IMR-90 (cell line): ENCODE measurements at places on chromosomes 11 and 22.

DNA sequence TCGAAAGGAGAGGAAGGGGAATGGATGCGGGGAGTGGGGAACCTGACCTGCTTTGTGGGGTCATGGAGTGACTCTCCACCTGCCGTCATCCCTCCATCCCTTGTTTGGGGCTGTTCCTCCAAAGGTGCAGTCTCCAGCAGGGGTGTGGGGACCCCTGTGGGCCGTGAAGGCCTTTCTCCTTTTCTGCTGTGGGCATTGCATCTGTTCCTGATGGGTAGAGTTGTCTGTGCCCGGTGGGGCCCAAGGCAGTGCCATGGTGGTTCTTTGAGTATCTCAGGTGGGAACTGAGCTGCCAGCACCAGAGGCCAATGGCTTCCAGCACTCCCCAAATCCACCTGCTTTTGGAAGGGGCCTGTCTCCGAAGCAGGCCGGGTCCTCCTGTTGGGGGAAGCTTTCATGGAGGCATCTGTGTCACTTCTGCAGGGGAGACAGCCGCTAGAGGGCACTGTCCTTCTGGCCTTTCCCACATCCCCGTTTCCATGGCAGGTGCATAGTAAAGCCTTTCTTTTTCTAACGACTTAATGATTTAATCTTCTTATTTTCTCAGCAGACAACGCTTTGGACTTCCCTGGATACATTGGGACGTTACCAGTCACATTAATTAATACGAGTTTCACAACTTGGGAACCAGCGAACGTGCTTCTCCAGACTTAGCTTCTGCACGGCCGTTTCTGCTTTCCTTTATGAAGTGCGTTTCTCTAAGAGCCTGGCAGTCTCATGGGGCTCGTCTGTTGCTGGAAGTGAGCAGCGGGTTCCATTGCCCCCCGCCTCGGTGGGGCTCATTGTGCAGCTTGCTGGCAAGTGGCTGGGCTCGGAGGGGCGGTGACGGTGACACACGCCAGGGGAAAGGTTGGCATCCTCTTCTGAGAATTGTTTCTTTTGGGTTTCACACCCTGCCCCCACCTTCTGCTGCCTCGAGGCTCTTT lies 57.1 kb downstream of the PARVB start:
- DNase-seq, result peak; percentile 68

DNA sequence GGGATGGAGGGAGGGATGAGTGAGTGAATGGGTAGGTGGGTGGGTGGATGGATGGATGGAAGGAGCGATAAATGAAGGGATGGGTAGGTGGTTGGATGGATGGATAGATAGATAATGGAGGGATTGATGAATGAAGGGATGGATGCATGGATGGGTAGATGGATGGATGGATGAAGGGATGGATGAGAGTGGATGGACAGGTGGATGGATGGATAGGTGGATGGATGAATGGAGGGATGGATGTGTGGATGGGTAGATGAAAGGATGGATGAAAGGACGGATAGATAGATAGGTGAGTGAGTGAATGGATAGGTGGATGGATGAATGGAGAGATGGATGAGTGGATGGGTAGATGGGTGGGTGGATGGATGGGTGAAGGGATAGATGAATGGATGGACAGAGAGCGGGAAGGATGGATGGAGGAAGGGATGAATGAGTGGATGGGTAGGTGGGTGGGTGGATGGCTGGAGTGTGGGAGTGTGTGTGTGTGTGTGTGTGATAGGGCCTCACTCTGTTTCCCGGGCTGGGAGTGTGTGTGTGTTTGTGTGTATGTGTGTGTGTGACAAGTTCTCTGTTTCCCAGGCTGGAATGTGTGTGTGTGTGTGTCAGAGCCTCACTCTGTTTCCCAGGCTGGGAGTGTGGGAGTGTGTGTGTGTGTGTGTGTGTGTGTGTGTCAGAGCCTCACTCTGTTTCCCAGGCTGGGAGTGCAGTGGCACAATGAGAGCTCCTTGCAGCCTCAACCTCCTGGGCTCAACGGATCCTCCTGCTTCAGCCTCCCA lies 2.1 kb upstream of the PRR33 start:
- DNase-seq, result peak; percentile 12

GRCh38 chr11:8989453-8989852 lies 14.3 kb downstream of the NRIP3 start:
- peak; percentile 57 for DNase-seq

- DNase-seq, result no peak
These were observed 262.9 kb downstream of the MN1 start for GRCh38 chr22:27538666-27539065.

GRCh38 chr22:29408940-29409339 lies 20.6 kb upstream of the AP1B1 start:
- no peak for DNase-seq

- peak; percentile 48 for DNase-seq
These were observed 129.0 kb downstream of the MICAL2 start for GRCh38 chr11:12239396-12239795.

DNA sequence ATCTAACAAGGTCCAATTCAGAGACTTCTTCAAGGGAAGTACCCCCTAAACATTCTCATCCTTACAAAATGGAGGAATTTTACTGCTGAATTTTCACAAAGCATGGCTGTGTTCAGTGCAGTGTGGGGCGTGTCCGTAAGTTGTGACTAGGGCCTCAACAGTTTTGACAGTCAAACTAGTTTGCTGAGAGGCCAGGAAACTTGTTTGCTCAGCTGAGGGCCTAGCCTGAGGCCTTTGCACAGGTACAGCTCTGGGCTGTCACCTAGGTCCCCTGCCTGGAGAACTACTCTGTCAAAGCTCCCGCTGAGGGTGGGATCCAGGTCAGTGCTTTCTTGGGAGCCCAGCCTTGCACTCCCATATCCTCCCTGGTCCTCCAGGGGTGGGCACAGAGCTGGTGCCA lies 27.9 kb downstream of the TCP11L1 start:
- no peak for DNase-seq

- no peak for DNase-seq
These were observed 85.7 kb downstream of the CSNK2A3 start for GRCh38 chr11:11267312-11267711.

GRCh38 chr11:763073-763463 lies 14.2 kb downstream of the GATD1 start:
- no peak for DNase-seq

GRCh38 chr11:2759228-2760195 lies 59.7 kb upstream of the KCNQ1OT1 start:
- no peak for DNase-seq

GRCh38 chr11:83054904-83055380 lies 16.8 kb downstream of the RAB30 start:
- DNase-seq, result no peak

- DNase-seq, result no peak
These were observed 104.3 kb downstream of the TRAF6 start for GRCh38 chr11:36405585-36406367.

DNA sequence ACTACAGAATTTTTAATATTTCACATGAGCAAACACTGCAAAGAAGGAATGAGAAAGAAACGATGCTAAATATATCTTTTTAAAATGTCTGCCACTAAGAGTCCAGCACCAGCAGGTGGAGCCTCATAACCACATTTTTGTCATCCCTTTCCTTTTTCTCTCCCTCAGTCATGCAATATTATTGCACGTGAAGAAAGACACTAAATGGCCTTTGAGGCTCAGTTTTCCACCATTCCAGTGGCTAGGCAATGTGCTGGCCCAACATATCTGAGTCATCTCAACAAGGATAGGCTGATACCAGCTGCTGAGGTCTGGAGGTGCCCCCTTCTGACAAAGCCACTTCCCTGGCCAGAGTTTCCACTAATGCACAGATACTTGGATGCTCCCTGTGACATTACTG lies 1.8 kb downstream of the ALKBH8 start:
- peak; percentile 66 for DNase-seq

DNA sequence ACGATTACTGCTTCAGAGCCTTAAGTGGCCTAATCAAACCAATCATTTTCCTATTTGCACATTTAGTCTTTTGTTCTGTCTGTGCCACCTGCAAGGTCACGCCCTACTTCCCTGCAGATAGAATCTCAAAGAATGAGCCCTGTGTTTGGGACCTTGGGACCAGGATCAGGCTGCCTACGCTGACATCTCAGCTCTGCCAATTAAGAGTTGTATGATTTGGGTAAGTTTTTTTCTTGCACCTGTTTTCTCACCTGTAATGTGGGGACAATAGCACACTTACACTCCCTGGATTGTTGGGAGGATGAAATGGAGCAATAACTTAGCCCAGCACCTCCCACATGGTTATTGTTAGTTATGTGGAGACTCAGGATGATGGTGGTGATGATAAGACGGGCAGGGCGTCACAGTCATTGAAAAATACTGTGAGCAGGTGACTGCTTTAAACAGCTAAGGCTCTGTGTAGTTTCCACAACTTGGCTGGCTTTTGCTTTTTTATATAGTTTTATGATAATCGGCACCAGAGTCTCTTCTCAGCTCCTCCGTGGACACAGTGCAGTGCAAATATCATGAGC lies 155.0 kb downstream of the ADAMTS15 start:
- no peak for DNase-seq

DNA sequence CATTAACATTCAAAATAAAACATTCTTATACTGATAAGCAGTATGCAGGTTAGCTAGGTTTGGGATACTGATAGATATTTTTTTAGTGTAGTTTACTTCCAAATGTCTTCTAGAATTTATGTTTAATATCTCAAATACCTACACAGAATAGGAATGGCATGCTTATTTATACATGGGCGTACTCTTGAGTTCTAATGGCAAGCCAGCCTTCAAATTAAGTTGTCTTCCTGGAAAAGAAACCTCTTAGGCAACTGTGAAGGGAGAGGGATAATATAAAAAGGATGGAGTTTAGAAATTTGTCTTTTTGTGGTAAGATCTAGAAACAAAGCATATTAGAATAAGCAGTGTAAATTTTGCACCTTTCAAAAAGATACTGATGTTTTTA lies 65.4 kb downstream of the MTMR3 start:
- DNase-seq, result peak; percentile 6

DNA sequence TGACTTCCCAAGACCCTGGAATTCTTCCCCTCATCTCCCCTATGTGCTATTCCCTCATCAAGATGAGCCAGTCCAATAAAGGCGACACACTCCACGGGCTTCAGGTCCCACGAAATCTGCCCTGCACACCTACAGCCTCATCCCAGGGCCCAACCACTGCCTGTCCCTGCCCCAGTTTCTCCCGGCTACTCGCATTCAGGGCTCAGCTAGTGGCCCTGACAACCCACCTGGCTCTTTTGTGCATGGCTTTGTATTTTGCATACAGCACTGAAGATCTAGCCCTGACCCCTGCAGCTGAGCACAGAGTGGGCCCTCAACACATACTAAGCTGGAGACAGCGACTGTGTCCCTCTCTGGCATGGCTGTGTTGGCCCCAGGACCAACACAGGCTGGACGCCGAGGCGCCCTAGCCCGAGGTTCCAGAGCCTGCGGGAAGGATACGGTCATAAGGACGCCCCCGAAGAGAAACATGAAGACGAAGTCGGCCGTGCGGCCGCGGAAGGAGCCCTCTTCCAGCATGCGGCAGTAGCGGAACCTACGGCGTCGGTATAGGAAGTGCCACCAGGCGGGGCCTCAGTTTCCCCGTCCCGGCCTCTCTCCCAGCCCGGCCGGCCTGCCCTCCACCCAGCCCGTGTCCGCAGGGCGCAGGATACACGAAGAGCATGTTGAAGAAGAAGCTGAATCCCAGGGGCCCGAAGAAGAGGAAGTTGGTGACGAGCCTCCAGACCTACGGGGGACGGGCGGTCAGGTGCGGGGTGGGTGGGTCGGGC lies 710 bp downstream of the DERL3 start:
- DNase-seq, result no peak

- no peak for DNase-seq
These were observed 1.7 kb downstream of the UVRAG start for GRCh38 chr11:75816561-75817239.

DNA sequence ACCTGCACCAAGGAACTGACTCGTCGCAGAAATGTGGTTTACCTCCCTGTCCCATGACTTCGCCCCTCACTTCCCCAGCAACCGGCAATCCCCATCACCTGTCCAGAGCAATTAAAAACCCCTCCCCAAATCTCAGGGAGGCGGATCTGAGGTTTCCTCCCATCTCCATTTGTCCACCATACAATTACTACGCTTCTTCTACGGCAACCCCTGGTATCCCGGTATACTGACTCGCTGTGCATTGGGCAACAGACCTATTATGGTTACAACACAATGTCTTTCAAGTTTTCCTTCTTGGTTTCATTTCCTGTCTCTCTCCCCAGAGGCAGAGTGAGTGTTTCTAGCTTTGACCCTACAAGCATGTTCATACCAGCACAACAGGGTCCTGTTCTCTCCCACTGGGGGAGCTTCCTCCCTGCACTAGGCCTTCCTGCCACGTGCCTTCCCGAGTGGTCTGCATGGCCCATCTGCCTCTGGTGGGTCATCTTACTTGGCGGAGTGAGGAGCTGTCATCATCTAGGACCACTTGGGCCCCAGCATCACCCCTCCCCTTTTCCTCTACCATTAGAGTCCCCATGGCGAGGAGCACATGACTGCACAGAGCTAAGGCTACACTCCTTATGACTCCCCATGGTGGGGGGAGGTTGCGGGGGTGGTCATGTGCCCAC lies 30.3 kb upstream of the NAP1L4 start:
- DNase-seq, result peak; percentile 73

GRCh38 chr11:19323502-19323901 lies 82.8 kb upstream of the E2F8 start:
- no peak for DNase-seq

- DNase-seq, result no peak
These were observed 4.6 kb downstream of the TRABD start for GRCh38 chr22:50190182-50190940.

GRCh38 chr11:34680918-34681586 lies 60.2 kb downstream of the EHF start:
- peak; percentile 78 for DNase-seq

DNA sequence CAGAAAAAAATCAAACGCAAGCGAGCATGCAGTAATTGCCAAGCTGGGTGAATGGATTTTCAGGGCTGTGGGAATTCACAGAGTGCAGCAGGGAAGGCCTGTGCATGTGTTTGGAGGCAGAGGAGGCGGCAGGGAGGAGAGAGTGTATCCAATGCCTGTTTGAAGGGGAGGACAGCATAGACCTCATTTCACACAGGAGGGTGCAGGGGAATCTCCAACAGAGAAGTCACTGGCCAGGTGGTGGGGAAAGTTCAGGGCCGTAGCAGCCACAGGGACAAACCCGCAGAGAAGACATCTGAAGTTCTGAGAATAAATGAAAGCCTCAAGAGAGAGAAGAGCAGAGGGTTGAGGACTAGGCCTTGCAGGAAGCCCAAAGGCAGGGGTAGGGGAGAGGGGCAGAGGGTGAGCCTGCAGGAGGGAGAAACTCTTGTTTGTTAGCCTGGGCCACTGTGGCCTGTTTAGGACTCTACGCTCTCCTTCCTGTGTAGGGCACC lies 19.2 kb upstream of the KDM2A start:
- no peak for DNase-seq

GRCh38 chr11:127136438-127136837 lies 135.9 kb upstream of the KIRREL3 start:
- DNase-seq, result no peak
